ENCODE measurements at places on chromosomes 11 and 22. TPM values are rescaled to one million over a fixed set of nuclear protein-coding genes. Genes with fewer than 3 reads are reported as not detected.

DNA sequence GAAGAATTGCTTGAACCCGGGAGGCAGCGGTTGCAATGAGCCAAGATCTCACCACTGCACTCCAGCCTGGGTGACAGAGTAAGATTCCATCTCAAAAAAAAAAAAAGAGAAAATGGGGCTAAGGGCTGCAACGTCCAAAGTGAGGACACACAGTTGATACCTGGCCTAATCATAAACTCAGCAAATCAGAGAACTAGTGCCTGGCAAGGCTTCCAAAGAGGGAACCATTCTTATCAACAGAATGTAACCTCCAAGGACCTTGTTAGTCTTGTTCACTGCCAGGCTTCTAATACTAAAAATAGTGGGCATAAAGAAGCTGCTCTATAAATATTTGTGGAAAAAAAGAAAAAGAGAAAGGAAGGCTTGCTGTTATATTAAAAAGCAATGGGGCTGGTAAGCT lies 42.3 kb downstream of the FAM168A start:
- DNase-seq, result no peak

DNA sequence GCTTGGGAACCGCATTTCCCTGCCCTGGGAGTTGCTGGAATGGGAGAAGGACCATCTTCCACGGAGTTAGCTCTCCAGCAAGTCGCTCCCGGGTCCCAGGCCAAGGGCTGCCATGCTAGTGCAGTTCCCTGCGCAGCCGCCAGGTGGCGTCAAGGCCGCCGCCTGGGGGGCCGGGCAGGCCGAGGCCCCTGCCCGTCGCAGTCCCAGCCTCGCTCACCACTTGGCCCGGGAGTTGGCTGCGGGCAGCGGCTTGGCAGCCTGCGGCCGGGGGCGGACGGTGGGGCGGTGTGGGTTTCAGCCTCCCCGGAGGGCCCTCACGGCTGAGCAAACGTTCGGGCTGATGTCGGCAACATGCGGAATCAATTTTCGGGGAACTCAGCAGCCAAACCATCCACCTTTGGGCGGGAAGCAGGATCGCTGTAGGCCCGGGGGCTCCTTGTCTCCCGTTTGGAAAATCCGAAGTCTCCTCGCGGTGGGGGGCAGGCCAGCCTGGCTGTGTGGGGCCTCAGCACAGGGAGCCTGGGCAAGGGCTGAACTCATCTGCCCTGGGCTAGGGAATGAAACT lies 415.1 kb downstream of the SOX6 start:
- DNase-seq, result peak; percentile 4

GRCh38 chr11:110491577-110492320 lies 62.0 kb downstream of the FDX1 start:
- DNase-seq, result no peak

DNA sequence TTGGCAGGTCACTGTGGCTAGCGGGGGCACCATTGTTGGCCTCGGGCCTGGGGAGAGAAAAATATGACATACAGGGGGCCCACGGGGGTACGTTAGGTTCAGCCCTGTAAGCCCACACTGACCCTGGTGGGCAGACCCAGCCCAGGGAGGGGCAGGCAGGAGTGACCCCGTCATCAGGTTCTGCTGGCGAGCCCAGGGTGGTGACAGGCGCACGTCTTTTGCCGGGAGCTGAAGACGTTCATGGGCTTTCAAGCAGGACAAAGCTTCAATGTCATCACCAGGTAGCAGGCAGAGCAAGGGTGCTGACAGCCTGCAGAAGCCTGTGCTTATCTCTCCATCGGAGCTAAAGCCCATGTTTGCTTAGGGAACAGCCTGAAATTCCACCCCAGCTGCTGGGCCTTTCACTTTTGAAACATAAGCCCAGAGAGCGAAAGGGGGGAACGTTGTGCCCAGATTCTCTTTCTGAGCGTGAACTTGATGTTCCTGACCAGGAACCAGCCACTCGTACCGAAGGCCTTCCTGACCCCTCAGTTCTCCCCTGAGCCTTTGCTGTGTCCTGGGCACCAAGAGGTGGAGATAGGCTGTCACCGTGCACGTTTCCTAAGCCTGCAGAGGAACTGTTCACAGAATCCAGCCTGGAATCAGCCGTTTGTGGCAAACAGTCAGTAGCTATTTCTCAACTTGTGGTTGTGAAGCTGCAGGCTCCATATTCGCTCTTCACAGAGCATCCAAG lies 74.0 kb upstream of the ATXN10 start:
- DNase-seq, result no peak

DNA sequence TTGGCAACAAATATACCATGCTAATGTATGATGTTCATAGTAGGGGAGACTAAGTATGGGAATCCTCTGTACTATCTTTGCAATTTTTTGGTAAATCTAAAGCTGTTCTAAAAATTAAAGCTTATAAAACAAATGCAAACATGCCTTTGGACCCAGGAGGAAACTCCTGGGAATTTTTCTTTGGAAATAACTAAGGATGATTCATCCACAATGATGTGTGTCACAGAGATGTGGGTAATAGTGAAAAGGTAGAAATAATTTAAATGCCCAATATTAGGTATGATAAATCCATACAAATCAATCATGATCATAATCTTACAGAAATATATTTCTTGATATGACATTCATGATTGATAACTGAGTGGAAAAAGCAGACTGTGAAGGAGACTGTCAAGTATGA lies 135.8 kb downstream of the TRIM44 start:
- no peak for DNase-seq

DNA sequence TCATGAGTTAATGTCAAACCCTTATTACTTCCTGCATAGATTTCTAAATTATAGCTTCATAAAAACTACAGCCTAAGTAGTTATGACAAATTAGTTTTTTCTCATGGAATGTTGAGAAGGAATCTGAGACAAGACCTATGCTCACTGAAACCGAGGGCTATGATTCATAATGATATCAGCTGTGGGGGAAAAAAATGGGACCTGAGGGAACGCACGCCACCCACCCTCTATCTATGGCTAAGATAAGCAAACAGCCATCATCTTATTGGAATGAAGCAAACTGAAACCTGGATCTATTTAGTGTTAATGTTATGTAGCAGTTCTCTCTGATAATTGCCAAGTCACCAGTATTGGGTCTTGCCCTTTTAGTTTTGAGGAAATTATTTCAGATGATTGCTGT lies 906.9 kb upstream of the RAG2 start:
- no peak for DNase-seq

The MPPED1 gene
- not detected for total RNA-seq

- no peak for DNase-seq
Measured at GRCh38 chr11:2691991-2692875, 7.6 kb downstream of the KCNQ1OT1 start.

DNA sequence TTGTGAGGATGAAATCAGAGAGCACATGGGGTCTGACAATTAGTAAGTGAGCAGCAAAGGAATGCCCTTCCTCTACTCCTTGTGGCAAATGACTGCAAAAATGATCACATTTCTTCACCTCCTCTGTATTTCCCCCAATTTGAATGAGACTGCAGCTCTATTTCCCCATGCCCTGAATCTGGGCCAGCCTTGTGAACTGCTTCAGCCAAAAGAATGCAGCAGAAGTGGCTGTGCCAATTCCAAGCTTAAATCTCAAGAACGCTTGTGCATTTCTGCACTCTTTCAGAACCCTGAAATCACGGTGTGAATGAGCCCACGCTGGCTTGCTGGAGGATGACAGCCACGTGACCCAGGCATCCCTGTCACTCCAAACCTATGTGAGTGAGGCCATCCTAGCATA lies 9.9 kb downstream of the SLC43A3 start:
- DNase-seq, result no peak

The BAIAP2L2 gene
- 0.32 TPM for total RNA-seq

- DNase-seq, result no peak
Measured at GRCh38 chr11:31797190-31798056, 13.7 kb downstream of the PAX6 start.

DNA sequence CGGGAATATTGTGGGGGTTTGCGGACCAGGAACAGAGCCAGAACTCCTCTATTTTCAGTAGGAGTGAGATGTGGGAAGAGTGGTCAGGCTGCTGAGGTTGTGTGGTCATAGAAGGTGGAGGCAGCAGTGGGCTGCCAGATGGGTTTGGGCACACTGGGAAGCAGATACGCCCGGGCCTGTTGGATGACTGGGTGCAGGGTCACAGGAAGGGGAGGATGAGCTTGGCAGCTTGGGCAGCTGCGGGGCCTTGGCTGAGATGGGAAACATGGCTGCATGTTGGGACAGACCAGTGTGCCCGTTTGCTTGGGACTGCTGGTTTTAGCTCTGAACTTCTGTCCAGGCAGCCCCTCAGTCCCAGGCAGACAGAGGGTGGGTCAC lies 11.4 kb downstream of the SHANK3 start:
- no peak for DNase-seq

- no peak for DNase-seq
Measured at GRCh38 chr11:85843929-85844328, 11.3 kb upstream of the CCDC83 start.

- DNase-seq, result no peak
Measured at GRCh38 chr22:34333285-34333684, 413.0 kb upstream of the LARGE1 start.

DNA sequence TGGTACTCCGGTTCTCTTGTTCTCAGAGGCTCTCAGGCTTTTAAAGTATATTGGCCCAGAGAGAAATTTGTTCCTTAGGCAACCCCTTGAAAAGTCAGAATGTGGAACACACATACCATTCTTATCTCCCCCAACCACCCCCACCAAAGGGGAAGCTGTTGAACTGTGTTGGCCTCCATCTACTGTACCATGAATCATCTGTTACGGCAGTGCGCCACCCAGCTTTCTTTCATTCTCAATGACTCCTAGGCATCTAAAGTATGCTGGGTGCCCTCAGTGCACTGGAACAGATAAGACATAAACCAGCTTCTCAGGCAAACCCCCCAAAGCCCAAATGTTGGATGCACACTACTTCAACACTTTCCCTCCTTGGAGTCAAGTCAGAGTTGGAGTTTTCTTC lies 696.2 kb upstream of the TENM4 start:
- no peak for DNase-seq

- no peak for DNase-seq
Measured at GRCh38 chr11:19403196-19403895, 162.6 kb upstream of the E2F8 start.
